Activated T-cell treated with anti-CD3 and anti-CD28 coated beads, Interleukin-2, amount 50 U/mL, for 72 hours (primary cell): ENCODE measurements at places on chromosomes 3 and 15. TPM values are rescaled to one million over a fixed set of nuclear protein-coding genes. Genes with fewer than 3 reads are reported as not detected.

The C2CD4A gene
- 1.8 TPM for total RNA-seq

The FAM81A gene
- total RNA-seq = not detected

The P2RY1 gene
- total RNA-seq = 1.7 TPM

The IMPDH2 gene
- total RNA-seq = 562 TPM

The CPNE9 gene
- total RNA-seq = 0.46 TPM

The TEX55 gene
- total RNA-seq = not detected

The MAPK6 gene
- 22.8 TPM for total RNA-seq

The HRH1 gene
- total RNA-seq = 4.6 TPM

The GRM2 gene
- 2.0 TPM for total RNA-seq

DNA sequence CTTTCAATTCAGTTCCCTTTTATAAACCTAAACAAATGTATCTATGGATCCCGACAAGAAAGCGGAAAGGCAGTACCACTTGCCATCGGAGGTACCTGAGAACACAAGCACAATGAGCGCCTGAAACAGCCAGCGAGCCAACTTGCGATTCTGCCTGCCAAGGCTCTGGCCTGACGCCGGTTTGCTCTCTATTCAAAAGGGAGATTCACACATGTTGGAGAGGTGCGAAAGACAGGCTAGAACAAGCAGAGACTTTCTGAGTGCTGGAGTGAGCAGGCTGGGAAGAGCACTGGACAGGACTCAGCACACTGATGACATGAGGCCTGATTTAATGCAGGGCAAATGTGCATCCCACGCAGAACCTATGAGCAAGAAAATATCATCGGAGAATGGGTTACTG lies 17.7 kb upstream of the PRR23E start:
- DNase-seq = no peak

- DNase-seq = no peak
Measured at GRCh38 chr3:117356091-117356705, 646.6 kb downstream of the TUSC7 start.

DNA sequence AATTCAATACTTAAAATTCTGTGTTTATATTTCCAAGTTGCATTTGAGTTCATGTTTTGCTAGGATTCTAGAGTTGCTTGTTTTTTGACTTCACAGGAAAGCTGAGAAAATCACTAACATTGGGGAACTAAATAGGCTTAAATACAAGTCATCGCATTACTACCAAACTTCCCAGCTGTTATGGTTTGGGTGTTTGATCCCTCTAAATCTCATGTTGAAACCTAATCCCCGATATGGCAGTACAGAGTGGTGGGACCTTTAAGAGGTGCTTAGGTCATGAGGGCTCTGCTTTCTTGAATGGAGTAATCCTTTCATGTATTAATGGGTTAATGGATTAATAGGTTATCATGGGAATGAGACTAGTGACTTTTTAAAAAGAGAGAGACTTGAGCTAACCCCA lies 77.2 kb upstream of the ARPP21 start:
- no peak for DNase-seq

- DNase-seq = no peak
Measured at GRCh38 chr3:19213603-19214220, 65.4 kb downstream of the KCNH8 start.

- DNase-seq = no peak
Measured at GRCh38 chr3:14849638-14850230, 31.0 kb downstream of the FGD5 start.

GRCh38 chr3:63824309-63824708 lies 5.2 kb downstream of the C3orf49 start:
- no peak for DNase-seq

- no peak for DNase-seq
Measured at GRCh38 chr3:150743508-150743907, 19.5 kb downstream of the SIAH2 start.

DNA sequence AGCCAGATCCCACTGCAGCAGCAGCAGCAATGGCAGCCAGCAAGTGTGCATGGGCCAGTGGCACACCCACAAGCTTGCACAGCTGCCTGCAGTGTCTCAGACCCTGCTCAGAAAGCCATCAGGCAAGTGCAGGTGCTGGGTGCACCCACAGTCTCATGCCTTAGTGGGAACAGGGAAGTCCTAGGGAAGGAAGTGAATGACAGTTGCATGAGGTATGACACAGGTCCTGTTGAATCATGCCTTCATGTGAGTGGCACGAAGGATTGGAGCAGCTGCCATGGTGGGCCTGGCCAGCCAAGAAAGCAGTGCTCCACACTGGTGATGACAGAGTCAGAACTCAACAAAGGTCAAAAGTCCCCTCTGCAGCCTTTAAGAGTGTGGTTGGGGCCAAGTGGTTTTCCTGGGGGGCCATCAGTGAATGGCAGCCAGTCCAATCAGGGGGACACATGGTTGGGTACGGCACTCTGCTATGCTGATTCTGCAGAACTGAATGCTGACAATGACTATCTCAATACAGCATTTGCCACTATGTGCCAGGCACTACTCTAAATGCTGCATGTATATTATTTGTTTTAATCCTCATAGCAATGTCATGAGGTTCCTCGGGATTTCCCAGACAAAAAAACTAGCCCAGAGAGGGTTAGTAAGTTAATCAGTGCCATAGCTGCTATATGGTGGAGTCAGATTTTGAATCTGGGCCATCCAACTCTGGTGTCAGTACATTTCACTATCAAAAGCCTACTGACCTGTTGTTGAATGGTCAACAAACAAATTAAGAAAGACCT lies 94.3 kb downstream of the AQP9 start:
- no peak for DNase-seq

GRCh38 chr3:112633757-112634156 lies 7.2 kb downstream of the CCDC80 start:
- DNase-seq = no peak

GRCh38 chr3:186577521-186577920 lies 7.0 kb downstream of the DNAJB11 start:
- DNase-seq = no peak

- DNase-seq = no peak
Measured at GRCh38 chr15:99616129-99616528, 50.3 kb downstream of the MEF2A start.

DNA sequence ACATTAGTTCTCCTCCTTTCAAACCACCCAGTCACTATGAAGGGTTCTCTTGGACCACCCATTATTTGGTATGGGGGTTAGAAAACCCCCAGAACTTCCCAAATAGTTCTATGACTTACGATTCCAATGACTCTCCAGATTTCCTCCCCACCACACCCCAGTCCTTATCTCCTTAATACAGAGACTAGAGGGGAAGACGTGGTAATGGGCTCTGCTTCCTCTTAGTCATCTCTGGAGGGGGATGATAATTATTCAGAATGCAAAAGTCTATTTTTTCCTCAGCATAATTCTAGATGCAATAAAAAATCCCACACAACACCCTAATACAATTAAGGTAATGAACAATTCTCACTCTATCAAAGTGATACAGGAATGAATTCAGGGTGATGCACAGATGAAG lies 48.9 kb upstream of the CFAP161 start:
- DNase-seq = no peak
